ENCODE measurements at places on chromosomes 7 and 10.

- no peak overlapping the region for H3K4me3 ChIP-seq
- H3K27me3 ChIP-seq, result no peaks in the 10 kb centered on the region
- H3K4me1 ChIP-seq, result no peaks in the 10 kb centered on the region
- H3K27ac ChIP-seq, result no peak overlapping the region
- no peaks in the 10 kb centered on the region for H3K36me3 ChIP-seq
These were observed 154.8 kb downstream of the GRK5 start for GRCh38 chr10:119362122-119362521.

- no peaks in the 10 kb centered on the region for H3K4me1 ChIP-seq
- DNase-seq, result no peak
- no peak overlapping the region for H3K4me3 ChIP-seq
- H3K27ac ChIP-seq, result no peak overlapping the region
- no peaks in the 10 kb centered on the region for H3K27me3 ChIP-seq
These were observed 67.1 kb upstream of the AGBL3 start for GRCh38 chr7:134919240-134919641.

DNA sequence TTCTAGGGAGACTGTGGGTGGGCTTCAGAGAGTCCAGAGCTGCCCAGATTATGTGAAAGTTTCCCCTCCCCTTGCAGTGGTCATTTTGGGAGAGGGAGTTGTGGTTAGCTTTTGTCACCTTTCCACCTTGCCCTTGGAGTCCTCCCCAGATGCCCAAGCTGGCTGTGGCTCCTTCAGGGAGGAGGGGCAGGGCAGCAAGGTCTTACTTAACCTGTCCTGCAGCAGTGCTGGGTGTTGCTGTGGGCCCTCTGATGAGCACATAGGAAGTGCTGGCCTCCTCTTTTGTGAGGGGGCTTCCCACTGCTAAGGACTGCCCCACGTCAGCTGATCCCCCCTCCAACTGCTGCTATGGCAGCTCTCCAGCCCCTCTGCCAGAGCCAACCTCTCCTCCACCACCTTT is 17.6 kb upstream of the AQP1 start:
- H3K27me3 ChIP-seq, result no peaks in the 10 kb centered on the region

DNA sequence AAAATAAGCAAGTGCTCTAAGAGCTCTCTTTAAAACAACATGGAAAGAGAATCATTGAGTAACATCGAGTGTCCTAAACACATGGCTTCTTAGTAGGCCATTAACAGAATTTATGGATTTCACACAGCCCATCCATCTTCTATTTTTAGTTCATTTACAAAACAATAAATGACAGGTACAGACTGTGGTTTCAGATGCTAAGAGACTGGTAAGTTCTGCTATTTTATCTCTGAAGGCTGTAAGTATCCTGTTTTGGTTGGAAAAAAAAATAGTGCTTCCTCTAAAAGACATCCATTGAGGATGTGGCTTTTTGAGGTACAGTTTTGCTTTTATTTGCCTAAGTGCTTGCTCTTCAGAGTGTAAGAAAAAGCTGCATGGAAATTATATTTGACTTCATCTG is 27.4 kb upstream of the GNAI1 start:
- H3K4me3 ChIP-seq, result no peak overlapping the region
- no peaks in the 10 kb centered on the region for H3K36me3 ChIP-seq
- DNase-seq, result no peak
- peaks cover 17% of the 10 kb centered on the region for H3K4me1 ChIP-seq
- no peaks in the 10 kb centered on the region for H3K27me3 ChIP-seq
- H3K27ac ChIP-seq, result no peak overlapping the region

DNA sequence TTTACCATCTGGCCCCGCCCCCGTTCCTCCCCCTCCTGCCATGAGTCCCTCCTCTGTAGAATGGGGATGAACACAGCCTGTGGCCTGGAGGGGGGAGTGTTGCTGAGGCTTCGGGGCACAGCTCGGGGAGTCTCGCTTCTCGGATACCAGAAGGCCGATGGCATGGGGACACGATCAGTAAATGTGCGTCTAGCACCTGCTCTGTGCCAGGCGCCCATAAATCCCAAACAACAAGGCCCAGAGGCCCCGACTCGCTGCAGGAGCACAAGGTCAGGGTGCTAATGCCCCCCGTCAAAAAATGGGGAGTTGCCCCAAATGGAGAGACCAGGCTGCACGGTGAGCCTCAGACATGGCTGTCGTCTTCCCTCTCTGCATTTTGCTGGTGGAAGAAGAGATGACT is 40.7 kb downstream of the JAKMIP3 start:
- H3K36me3 ChIP-seq, result no peaks in the 10 kb centered on the region
- H3K4me1 ChIP-seq, result no peaks in the 10 kb centered on the region
- no peak overlapping the region for H3K4me3 ChIP-seq
- no peak overlapping the region for H3K27ac ChIP-seq
- H3K27me3 ChIP-seq, result no peaks in the 10 kb centered on the region
- no peak for DNase-seq

DNA sequence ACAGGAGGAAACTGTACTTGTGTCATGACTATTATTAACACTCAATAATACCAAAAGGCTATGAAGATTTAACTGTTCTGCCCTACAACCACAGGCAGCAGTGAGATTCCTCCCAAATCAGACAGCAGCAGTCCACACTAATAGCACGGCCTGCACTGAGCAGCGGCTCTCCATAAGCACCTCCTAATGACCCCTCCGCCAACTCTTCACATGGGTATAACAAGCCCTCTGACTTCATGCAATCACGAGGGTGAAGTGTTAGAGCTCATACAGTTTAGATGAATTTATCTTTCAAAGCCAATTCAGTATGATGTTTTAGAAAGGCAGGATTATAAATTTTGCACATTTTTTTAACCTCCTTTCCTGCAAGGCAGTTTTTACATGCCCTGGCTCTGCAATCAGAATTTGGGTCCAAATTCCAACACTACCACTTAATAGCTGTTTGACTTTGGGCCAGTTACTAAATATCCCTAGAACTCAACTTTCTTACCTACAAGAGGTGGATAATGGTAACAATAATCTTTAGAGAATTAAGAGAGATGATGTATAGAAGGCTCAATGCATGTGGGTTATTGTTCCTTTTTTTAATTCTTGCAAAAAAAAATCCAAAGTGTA is 617.1 kb downstream of the KCNMA1 start:
- H3K4me3 ChIP-seq, result no peak overlapping the region
- H3K4me1 ChIP-seq, result no peaks in the 10 kb centered on the region
